CD14-positive monocyte (primary cell): ENCODE measurements at places on chromosomes 2 and 18.

DNA sequence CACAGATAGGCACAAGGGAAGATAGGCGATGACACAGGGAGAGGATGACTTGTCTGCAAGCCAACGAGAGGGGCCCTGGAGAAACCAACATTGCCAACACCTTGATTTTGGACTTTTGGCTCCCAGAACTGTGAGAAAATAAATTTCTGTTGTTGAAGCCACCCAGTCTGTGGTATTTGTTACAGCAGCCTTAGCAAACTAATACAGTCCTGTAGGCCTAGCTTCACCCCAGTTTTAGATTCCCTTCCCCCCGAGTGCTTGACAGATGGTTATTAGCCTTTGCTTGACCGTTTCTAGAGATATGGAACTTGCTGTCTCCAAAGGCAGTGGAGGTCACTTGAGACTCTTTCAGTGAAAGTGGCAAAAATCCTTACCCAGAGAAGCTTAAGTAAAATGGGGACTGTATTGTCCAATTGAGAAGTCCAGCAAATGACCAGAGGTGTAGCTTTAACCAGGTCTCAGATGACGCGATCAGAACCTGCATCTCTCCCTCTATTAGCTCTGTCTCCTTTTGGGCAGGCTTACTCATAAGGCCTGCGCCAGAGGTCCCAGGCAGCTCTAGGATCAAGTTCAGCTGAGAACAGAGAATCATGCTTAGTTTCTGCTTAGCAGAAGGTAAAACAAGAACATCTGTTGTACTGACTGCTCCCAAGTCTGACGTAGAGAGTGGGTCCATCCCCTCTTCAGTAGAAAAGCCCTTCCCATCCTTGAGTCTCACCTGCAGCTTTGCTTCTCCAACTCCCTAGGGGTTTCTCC is 50.4 kb downstream of the MFSD6 start:
- no peak for DNase-seq

GRCh38 chr2:121454549-121455090 is 76.1 kb upstream of the RNU4ATAC start:
- no peak for DNase-seq

DNA sequence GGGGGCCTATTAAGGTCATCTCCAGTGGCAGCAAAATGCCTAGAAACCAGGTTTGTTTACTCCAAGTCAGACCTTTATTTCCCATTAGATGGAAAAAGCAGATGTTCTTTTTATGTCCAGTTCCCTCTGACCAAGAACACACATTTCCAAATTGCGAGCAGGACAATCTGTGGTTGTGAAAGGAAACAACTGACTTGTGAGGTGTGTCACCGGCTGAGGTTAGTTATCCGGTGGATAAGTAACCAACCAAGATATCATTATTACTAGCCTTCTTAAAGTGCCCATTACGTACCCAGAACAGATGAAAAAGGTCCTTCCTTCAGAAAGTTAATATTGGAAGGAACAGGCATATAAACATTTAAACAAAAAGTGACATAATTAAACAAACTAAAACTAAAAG is 112.9 kb downstream of the THADA start:
- DNase-seq, result peak; percentile 69

DNA sequence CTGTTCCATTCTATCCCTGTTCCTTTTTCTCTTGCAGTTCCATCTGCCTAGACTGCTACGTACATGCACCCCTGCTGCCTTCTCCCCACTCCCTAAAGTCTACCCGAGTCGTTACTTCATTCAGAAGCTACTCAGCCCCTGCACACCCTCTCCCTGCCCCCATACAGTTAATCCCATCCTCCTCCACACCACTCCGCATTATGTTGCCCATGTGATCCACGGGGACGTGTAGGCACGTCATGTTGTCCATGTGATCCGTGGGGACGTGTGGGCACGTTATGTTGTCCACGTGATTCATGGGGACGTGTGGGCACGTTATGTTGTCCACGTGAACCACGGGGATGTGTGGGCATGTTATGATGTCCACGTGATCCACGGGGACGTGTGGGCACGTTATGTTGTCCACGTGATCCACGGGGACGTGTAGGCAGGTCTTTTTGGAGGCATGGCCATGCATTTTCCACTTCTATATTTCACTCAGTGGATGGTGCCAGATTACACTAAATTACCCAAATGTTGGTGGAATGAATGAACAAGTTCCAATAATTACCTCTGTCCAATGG is 299.5 kb downstream of the DCDC2C start:
- DNase-seq, result no peak

GRCh38 chr2:218145124-218145523 is 19.3 kb downstream of the CXCR2 start:
- DNase-seq, result no peak

DNA sequence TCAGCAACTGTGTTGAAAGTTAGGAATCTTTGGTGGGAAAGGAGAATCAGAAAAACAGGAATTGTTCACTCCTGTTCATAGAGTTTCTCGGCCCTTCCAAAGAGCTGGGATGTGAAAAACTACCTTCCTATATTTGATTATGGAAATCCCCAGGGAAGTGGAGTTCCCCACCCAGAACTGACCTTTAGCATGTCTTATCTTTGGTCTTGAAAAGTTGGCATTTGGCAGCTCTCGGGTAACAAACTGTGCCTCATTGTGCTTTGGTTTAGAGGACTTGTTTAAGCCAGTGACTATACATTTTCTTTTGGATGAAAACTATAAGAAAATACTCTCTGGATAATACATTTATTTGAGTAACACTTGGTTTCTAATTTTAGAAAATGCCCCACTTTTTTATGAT is 51.3 kb upstream of the CERS6 start:
- DNase-seq, result no peak

DNA sequence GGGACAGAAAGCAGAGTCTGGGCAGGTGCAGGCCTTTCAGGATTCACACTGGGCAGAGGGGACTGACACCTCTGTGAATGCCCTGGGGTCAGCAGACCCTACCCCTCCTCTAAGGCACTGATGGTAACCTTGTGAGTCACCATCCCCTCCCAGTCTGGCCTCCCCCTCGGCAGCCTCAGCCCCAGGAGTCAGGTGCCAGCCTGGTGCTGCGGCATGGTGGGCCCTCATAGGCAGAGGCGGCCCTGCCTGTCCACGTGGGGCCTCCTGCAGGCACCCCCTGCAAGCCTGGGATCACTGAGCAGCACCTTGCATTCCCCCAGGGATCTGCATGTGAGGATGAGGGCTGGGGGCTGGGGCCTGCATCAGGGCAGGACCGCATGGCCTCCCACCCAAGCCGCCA is 4.8 kb upstream of the GPR17 start:
- DNase-seq, result no peak

DNA sequence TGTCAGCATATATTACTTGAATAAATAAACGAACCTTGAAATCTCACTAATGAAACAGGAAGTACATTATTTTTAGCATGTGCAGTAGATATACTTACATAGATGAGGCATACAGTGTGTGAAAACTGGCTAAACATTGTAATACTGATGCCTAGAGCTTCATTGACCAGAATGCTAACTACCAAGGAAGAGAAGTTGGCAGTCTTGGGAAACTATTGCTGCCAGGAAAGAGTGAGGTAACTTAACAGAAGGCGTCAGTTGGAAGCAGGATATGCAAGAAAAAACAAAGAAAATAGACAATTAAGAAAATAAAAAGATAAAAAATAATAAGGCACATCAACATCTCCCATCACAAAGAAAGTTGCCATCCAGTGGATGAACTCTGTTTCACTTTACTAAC is 963.0 kb downstream of the TDRD15 start:
- no peak for DNase-seq

- peak; percentile 45 for DNase-seq
Observed at GRCh38 chr2:105398336-105399206, at the start of gene FHL2. Gene FHL2 (minus strand): TSS chr2:105399051. CDS start chr2:105386516, 12,535 bp downstream.

DNA sequence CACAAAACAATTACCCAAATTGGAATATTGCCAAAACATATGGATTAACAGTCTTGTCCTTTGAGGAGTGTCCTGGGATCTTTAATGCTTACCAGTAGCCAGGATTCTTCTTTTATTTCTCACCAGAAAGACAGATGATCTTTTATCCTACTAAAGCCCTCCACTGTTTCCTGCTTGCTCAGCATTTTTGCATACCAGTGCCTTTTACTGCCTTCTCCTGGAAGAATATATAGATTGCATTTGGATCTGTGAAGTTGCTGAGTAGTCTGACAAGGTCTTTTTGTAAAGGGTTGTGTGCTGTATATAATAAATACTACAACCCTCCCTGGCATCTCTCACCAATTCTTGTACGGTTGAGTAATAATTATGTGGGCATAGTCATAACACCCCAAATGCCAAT is 652.2 kb downstream of the LRRTM4 start:
- no peak for DNase-seq

GRCh38 chr2:3290655-3291054 is 87.0 kb downstream of the EIPR1 start:
- DNase-seq, result no peak

DNA sequence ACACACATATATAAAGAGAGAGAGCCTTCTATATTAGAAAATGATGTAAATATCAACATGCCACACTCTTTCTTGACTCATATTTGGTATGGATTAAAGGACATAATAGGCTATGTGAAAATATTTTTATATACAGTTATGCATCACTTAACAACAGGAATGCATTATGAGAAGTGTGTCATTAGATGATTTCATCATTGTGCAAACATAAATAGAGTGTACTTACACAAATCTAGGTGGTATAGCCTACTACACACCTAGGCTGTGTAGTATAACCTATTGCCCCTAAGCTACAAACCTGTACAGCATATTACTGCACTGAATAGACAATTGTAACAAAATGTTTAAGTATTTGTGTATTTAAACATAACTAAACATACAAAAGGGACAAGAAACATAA is 354.8 kb upstream of the CNTNAP5 start:
- DNase-seq, result no peak

- DNase-seq, result no peak
Observed at GRCh38 chr2:65281627-65282351, 54.2 kb downstream of the ACTR2 start.

DNA sequence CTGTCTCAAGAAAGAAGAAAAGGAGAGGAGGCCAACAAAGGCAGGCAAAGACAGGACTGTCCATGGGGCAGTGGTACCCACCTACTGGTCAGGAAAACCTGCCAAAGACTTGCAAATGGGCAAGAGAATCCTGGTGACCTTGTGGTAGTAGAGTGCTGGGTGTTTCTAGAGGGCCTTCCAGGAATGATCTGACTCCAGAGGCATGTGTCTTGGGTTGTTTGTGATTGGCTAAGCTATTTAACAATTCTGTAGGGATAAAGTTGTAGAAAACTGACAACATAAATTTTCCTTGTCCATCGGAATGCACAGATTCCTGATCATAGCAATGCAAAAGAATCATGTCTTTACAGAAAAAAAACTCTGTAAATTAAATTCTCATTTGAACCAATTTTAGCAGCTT is 68.5 kb upstream of the ZNF532 start:
- DNase-seq, result no peak

DNA sequence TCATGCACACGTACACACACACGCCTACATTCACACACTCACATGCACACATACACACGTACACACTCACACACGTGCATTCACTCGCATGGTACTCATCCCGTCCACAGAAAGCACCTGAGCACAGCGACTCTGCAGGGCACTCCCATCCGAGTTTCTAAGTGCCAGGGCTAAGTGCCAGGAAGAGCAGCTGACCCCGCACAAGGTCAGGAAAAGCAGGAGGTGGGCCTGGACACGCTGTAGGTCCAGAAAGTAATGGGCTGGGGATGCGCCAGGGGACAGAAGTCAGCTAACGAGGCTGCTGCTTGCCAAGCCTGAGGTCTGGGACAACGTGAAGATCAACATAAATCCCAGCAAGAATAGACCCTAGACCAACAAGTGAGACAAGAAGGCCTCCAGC is 15.8 kb downstream of the ADI1 start:
- no peak for DNase-seq

- DNase-seq, result no peak
Observed at GRCh38 chr18:68275616-68276015, 439.3 kb downstream of the TMX3 start.

DNA sequence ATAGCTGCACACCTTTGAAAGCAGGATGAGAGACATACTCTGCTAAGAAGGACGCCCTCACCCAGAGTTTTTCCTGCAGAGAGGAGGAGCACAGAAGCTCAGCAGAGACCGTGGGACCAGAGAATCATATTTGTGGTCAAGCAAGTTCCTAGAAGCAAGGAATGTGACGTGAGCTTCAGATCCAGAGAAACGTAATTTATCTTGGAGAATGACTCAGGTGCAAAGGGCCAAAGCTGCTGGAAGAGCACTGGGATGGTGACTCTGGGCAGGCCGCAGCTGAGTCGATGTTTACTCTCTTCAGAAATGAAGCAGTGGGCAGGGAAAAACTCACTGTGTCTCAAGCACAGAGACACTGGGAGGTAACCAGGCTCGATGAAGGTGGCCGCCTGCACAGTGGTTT is 50.1 kb upstream of the IGFBP2 start:
- no peak for DNase-seq

DNA sequence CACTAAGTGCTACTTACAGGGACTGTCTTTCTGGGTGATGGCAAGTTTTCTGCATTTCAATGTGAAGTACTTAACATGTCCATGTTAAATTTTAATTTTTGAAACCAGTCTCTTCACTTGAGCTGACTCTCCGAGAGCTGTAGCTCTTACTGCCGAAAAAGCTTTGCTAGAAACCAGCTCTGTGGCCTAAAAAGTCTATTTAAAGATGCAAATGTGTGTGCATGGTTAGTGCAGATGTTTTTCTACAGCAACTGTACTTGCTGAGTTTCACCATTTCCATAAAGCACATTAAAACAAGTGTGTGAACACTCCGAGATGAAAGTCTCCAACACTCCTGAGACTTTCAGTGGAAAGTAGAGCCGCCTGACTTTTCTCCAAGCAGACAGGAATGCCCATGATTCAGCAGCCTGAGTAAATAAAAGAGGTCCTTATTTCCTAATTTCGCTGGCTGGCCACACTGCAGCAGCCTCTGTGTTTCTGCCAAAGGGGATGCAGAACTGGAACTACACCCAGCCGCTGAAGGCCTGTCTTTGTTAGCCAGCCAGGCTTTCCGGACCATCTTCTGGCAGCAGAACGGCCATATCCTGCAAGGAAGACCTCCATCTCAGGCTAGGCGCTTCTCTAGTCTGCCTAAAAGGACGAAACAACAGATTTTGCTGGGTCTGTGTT is 121.2 kb downstream of the ZNF521 start:
- DNase-seq, result peak; percentile 26

DNA sequence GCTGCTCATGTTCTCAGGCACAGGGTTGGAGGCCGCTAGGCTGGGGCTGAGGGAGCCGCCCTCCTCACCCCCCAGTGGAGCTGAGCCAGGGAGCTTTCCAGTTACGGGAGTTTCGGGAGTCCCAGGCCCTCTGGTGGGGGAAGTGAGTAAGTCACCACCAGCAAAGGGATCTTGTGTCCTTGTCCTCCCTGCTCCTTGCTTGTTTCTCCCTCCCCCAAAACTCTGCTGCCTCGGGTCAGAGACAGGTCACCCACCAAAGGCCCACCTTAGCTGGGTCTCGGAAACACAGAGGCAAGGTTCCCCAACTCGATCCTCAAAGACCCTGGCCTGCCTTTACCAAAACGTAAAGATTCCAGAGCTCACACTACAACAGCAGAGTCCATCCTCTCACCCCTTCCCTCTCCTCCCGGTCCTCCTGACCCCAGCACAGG is 60.5 kb upstream of the POMC start:
- peak; percentile 32 for DNase-seq
